ENCODE measurements at places on chromosomes 4 and X.

GRCh38 chrX:125291124-125291523 is 28.5 kb upstream of the TEX13C start:
- DNase-seq, result no peak

DNA sequence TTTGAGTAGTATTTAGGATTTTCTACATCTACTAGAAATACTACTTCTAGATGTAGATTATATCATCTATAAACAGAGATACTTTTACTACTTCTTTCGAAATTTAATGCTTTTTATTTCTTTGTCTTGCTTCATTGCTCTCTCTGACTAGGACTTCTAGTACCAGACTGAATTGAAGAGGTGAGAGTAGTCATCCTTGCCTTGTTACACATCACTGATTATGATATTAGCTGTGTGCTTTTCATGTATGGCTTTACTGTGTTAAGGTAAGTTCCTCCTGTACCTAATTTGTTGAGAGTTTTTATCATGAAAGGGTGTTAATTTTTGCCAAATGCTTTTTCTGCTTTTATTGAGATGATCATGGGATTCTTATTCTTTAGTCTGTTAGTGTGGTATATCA is 19.6 kb upstream of the IL2 start:
- DNase-seq, result no peak

DNA sequence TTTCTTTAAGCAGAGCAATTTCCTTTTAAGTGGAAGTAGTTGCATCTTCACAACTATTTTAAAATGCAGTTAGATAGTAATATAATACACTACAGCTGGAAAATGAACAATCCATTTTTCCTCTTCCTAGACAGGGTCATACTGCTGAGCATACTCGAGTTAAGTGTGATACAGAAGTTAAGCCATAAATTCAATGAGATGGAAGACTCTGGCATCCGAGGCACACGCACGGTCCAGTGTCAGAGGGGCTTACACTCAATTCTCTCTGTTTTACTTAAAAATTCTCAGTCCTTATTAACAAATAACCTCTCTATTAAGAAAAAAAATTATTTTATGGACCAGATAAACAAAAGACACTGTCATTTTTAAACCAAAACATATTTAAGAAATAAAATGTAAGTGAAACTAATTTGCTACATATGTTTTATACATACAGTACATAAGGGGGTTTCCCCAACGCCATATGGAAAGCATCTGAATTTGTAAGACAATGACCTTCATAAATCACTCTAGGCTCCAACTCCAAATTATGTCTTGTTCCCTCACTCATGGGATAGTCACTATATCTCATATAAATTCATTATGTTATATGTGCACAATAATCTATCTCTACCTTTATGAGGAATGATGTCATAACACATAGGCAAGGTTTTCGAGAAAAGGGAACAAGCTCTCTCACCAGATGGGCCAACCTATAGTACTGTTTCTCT is 315.3 kb downstream of the PAPSS1 start:
- DNase-seq, result no peak

- peak; percentile 36 for DNase-seq
These were observed 1.0 kb downstream of the RASGEF1B start for GRCh38 chr4:81470456-81471297.

- no peak for DNase-seq
These were observed 169.8 kb upstream of the BCOR start for GRCh38 chrX:40267334-40268187.

DNA sequence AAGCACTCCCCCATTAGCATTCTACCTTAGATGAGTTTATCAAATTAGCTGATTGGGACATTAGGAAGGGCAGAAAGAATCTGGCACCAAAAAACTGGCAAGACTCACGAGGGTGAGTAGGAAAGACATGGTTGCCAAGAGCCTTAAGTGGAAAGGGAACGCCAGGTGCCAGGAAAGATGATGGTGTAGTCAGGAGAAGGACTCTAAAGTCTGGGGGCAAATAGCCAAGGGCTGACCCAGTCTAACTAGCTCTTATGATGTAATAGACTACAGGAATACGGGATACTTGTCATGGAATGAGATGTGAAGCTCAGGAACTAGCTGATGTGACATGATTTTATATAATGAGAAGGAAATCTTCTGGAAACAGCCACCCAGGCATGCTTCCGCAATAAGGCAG is 94.8 kb downstream of the MBNL3 start:
- DNase-seq, result no peak

DNA sequence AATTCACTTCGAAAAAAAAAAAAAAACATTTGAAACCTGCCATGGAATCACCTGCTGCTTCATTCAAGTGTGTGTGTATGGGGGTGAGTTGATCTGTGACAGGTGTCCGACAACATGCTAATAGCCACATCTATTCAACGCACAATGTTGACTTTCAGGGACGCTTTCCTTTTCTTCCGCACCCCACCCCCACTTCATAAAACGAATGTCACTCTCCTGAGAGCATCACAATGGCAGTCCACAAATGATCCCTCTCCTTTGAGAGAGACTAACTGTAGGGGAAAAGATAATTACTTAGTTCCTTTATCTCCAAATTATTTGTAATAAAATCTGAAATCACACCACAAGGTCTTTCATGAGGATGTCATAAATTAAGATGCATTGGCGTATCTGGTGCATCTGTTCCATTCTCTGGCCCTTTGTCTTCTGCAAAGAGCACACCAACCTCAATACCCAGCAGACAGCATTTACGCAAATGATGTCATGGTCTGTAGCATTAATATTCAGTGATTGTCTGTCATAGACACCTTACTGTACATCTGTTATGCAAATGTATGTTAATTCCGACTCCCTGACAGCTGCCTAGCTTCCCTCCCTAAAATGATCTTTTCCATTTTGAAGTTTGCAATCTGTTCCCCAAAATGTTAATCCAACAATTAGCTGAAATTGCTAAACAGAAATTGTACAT is 640.0 kb upstream of the BOD1L1 start:
- DNase-seq, result no peak

GRCh38 chr4:58543465-58543864 is 1433.3 kb upstream of the IGFBP7 start:
- DNase-seq, result no peak

DNA sequence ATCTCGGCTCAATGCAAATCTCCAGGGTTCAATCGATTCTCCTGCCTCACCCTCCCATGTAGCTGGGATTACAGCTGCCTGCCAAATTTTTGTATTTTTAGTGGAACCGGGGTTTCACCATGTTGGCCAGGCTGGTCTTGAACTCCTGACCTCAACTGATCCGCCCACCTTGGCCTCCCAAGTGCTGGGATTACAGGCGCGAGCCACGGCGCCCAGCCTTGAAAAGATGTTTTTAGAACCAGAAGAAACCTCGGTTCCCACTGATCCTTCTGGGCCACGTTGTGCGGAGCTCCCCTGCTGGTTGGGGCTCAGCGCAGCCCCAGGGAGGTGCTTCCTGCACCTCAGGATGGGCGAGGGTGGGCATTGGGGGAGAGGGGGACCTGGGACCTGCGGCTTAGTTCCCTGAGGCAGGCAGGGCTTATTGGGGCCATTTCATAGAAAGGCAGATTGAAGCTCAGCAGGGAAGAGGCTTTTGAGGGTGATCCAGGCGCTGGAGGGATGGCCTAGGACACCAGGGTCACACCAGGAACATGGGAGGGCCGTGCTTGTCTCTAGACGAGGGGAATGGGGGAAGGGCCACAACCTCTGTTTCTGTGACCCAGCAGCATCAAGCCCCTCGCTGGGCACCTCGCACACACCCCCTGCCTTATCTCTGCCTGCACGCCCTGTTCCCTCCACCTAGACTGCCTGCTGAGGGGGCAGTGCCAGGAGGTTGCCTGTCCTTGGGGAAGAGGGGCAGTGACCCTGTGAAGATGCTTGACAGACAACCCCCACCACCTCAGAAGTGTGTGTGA is 6.3 kb upstream of the ADD1 start:
- no peak for DNase-seq

GRCh38 chr4:102809190-102809589 is 18.2 kb downstream of the UBE2D3 start:
- DNase-seq, result no peak
